ENCODE measurements at places on chromosomes 7 and 10. TPM values are rescaled to one million over a fixed set of nuclear protein-coding genes. Genes with fewer than 3 reads are reported as not detected.

Gene TUBB8
- total RNA-seq, result not detected

GRCh38 chr10:23078114-23078513, 17.3 kb upstream of the MSRB2 start:
- H3K27ac ChIP-seq, result no peak overlapping the region
- no peak overlapping the region for H3K4me3 ChIP-seq
- peaks cover 69% of the 10 kb centered on the region for H3K27me3 ChIP-seq

- H3K27me3 ChIP-seq, result peaks cover 11% of the 10 kb centered on the region
- H3K4me3 ChIP-seq, result no peak overlapping the region
- DNase-seq, result no peak
- H3K4me1 ChIP-seq, result peaks cover 2% of the 10 kb centered on the region
- H3K36me3 ChIP-seq, result no peaks in the 10 kb centered on the region
These were observed 67.6 kb downstream of the TMEM130 start for GRCh38 chr7:98802088-98802780.

Gene MET
- total RNA-seq, result not detected

- DNase-seq, result no peak
- H3K36me3 ChIP-seq, result peaks cover 2% of the 10 kb centered on the region
- H3K4me1 ChIP-seq, result no peaks in the 10 kb centered on the region
- no peaks in the 10 kb centered on the region for H3K27me3 ChIP-seq
- H3K4me3 ChIP-seq, result no peak overlapping the region
These were observed 47.3 kb upstream of the OIT3 start for GRCh38 chr10:72846238-72846637.

DNA sequence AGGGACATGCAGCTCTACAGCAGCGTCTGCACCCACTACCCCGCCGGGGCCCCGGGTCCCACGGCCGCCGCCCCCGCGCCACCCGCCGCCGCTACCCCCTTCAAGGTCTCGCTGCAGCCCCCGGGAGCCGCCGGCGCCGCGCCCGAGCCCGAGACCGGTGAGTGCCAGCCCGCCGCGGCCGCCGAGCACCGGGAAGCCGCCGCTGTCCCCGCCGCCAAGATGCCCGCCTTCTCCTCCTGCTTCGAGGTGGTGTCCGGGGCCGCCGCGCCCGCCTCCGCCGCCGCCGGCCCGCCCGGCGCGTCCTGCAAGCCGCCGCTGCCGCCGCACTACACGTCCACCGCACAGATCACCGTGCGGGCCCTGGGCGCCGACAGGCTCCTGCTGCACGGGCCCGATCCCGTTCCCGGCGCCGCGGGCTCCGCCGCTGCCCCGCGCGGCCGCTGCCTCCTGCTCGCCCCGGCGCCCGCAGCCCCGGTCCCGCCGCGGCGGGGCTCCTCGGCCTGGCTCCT, 631 bp downstream of the OTUD1 start:
- no peak overlapping the region for H3K27ac ChIP-seq
- no peaks in the 10 kb centered on the region for H3K36me3 ChIP-seq
- peak overlapping the region; percentile 91 for H3K4me3 ChIP-seq
- DNase-seq, result no peak
- no peaks in the 10 kb centered on the region for H3K27me3 ChIP-seq
- H3K4me1 ChIP-seq, result peaks cover 26% of the 10 kb centered on the region

- H3K27me3 ChIP-seq, result no peaks in the 10 kb centered on the region
- H3K27ac ChIP-seq, result no peak overlapping the region
- H3K4me1 ChIP-seq, result peaks cover 2% of the 10 kb centered on the region
- peaks cover 3% of the 10 kb centered on the region for H3K36me3 ChIP-seq
- no peak overlapping the region for H3K4me3 ChIP-seq
These were observed 53.1 kb downstream of the RNF32 start for GRCh38 chr7:156693627-156694026.

Gene CPA2
- not detected for total RNA-seq

GRCh38 chr10:15558136-15558535, 161.6 kb downstream of the ITGA8 start:
- no peaks in the 10 kb centered on the region for H3K36me3 ChIP-seq
- no peak for DNase-seq
- H3K27ac ChIP-seq, result no peak overlapping the region
- no peak overlapping the region for H3K4me3 ChIP-seq
- no peaks in the 10 kb centered on the region for H3K4me1 ChIP-seq

- H3K4me1 ChIP-seq, result no peaks in the 10 kb centered on the region
- H3K36me3 ChIP-seq, result no peaks in the 10 kb centered on the region
- no peak for DNase-seq
- no peak overlapping the region for H3K4me3 ChIP-seq
These were observed 144.9 kb upstream of the CELF2 start for GRCh38 chr10:10872764-10873163.

Gene MBL2
- not detected for total RNA-seq

Gene PRSS1
- not detected for total RNA-seq

DNA sequence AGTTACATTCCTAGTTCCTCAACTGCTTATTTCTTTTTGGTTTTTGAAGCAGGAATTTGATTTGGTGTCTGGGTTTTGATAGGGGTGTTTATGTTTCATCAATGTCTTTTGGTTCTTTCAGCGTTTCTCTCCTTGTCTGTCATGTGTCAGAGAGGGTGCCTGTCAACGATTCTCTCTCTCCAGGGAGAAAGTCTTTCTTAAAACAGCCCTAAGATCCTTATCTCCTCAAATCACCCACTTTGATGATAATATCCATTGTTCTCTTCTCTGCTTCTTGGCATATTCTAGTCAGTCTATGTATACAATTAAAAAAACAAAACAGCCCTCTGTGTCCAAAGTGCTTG, 77.2 kb downstream of the TCF7L2 start:
- no peak overlapping the region for H3K27ac ChIP-seq
- H3K4me3 ChIP-seq, result no peak overlapping the region
- peaks cover 28% of the 10 kb centered on the region for H3K27me3 ChIP-seq
- no peak for DNase-seq
- H3K4me1 ChIP-seq, result peaks cover 7% of the 10 kb centered on the region
- no peaks in the 10 kb centered on the region for H3K36me3 ChIP-seq

DNA sequence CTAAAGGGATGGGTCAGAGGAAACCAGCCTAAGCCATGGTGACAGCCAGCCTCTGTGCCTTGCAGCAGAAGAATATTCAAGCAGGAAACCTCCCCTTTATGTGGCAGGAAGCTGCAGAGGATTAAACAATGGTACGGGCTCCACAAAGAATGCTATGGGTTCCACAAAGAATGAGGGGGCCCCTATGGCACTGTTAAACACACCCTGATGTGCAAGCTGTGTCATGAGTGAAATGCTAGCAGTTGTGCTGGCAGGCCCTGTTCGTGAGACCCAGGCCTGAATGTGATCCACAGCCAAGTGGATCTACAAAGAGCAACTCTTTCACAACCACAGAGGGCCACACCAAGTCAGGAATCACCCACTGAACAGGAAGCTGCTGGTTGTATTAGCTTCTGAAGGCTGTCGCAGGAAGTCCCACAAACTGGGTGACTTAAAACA, 68.9 kb downstream of the MYOF start:
- H3K4me3 ChIP-seq, result peak overlapping the region; percentile 64
- DNase-seq, result no peak
- no peaks in the 10 kb centered on the region for H3K36me3 ChIP-seq

DNA sequence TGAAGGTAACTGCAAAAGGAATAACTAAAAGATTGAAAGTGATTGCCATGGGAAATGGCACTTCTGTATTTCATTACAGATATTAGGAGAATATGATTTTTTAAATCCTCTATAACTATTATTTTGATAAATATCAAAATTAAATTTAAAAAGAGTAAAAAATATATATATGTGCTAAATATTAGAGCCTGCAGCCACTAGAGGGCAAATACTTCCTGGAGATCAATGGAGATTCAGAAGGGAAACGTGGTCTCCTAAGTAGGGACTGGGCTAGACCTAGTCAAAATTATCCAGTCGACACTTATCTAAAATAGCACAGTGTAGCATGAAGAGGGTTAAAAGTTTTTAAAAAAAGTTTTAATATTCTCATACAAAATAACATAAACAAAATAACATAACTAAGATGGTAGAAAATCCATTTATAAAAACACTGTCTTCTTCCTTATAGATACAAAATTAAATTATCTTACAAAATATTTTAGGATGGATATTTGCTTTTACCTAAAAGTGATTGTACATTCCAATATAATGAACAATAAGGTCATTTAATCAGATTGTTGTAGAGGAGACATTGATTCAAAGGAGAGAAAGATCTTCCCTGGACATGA, 434.3 kb downstream of the MDFIC start:
- no peak overlapping the region for H3K27ac ChIP-seq
- no peak overlapping the region for H3K4me3 ChIP-seq
- no peak for DNase-seq
- peaks cover 2% of the 10 kb centered on the region for H3K4me1 ChIP-seq
- H3K27me3 ChIP-seq, result no peaks in the 10 kb centered on the region
- no peaks in the 10 kb centered on the region for H3K36me3 ChIP-seq

DNA sequence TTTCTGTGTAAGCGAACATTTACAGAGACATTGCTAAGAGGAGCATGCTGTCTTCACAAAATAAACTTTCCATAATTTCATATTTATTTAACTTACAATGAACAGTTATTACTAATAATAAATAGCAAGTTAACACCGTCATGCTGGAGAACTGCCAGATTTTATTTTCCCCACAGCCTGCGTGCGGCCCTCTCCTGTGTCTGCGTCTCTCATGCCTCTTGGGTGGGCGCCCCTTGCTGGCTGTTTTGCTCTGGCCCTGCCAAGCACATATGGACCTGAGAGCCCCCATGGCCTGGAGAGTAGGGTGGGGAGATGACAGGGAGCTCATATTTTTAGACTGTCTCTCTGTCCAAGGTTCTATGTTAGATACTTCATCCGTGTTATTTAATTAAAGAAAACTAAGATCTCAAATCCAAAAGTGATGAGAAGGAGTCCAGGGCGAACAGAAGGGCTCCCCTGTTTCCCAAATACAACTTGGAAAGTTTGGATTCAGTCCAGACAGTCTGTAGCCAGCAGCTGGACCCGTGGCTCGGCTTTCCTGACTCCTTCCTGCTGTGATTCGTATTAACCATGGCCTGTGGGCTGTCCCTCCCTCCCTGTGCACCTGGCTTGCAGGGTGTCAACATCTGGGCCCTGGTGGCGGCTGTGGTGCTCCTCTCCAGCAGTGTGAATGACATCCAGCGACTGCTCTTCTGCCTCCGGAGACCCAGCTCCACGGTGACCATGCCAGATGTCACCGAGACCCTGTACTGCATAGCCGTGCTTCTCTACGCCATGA, 20.5 kb downstream of the FBH1 start:
- H3K27me3 ChIP-seq, result no peaks in the 10 kb centered on the region
- peaks cover 19% of the 10 kb centered on the region for H3K4me1 ChIP-seq
- H3K4me3 ChIP-seq, result no peak overlapping the region

DNA sequence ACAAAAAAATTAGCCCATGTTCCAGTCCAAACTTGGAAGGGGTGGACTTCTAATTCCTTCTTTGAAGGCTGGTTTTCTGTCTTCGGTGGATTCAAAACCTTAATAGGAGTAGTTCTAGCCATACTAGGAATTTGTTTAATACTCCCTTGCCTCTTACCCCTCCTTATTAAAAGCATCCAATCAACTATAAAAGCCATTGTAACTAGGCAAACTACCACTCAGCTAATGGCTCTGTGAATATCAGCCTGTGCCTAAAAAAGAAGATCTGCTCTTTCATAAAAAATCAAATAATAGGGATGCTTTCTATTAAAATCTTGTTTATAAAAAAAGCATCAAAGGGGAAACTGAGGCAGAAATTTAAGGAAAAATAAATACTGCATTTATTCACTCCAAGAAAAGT, 4.1 kb upstream of the ADCK2 start:
- H3K36me3 ChIP-seq, result no peaks in the 10 kb centered on the region

Gene PRKCQ
- 66.3 TPM for total RNA-seq

Gene NUPR2
- not detected for total RNA-seq

- H3K36me3 ChIP-seq, result peaks cover 8% of the 10 kb centered on the region
- peaks cover 6% of the 10 kb centered on the region for H3K4me1 ChIP-seq
- no peak overlapping the region for H3K4me3 ChIP-seq
- H3K27me3 ChIP-seq, result no peaks in the 10 kb centered on the region
These were observed 92.9 kb downstream of the BMPR1A start for GRCh38 chr10:86849181-86849894.

GRCh38 chr7:68776326-68776725, 821.9 kb upstream of the AUTS2 start:
- H3K27me3 ChIP-seq, result no peaks in the 10 kb centered on the region
- DNase-seq, result no peak
- no peak overlapping the region for H3K4me3 ChIP-seq
- no peak overlapping the region for H3K27ac ChIP-seq
- no peaks in the 10 kb centered on the region for H3K4me1 ChIP-seq
- no peaks in the 10 kb centered on the region for H3K36me3 ChIP-seq

- H3K27me3 ChIP-seq, result no peaks in the 10 kb centered on the region
- peak overlapping the region; percentile 47 for H3K4me3 ChIP-seq
- peak overlapping the region; percentile 14 for H3K27ac ChIP-seq
- H3K36me3 ChIP-seq, result peaks cover 4% of the 10 kb centered on the region
- no peak for DNase-seq
- H3K4me1 ChIP-seq, result peaks cover 6% of the 10 kb centered on the region
These were observed 35.5 kb upstream of the NCAPG2 start for GRCh38 chr7:158740013-158740656.

DNA sequence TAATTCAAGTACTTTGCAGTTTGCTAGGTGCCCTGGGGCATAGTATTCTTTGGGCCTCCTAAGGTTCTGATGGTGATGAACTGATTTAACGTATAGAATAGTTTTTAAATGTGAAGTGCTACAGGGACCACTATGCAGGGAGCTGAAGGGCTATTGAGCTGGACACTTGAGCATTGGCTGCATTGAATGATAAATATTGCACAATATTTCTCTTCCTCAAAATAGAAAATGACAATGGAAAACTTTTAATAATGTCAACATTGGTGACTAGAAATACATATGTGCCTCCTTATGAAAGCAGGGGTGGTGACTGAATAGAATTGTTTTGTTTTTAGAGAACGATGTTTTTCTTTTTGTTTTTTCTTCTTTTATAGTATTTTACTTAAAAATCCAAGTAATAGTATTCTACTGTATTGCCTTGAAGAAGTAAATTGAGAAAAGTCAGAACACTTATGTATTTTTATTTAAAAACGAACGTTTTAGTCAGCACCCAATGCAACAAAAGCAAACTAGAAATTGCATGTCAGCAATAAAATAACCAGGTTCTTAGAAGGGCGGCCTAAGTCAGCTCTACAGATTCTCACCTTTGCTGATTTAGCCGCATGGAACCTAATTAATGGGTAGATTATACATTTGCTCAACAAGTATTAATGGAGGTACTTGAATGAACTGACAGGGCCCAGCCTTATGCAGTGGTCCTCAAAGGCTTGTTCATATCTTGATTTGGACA, 244.0 kb upstream of the KLF6 start:
- H3K36me3 ChIP-seq, result no peaks in the 10 kb centered on the region
- peaks cover 16% of the 10 kb centered on the region for H3K4me1 ChIP-seq
- no peak overlapping the region for H3K4me3 ChIP-seq
- no peak for DNase-seq
- no peaks in the 10 kb centered on the region for H3K27me3 ChIP-seq
- H3K27ac ChIP-seq, result no peak overlapping the region

- H3K27ac ChIP-seq, result no peak overlapping the region
- no peak for DNase-seq
- no peaks in the 10 kb centered on the region for H3K36me3 ChIP-seq
- no peaks in the 10 kb centered on the region for H3K4me1 ChIP-seq
- peaks cover 13% of the 10 kb centered on the region for H3K27me3 ChIP-seq
These were observed 9.4 kb upstream of the CLDN3 start for GRCh38 chr7:73779517-73779916.

Gene MGAM2
- total RNA-seq, result not detected

- no peaks in the 10 kb centered on the region for H3K36me3 ChIP-seq
- DNase-seq, result no peak
- H3K27ac ChIP-seq, result no peak overlapping the region
- H3K27me3 ChIP-seq, result no peaks in the 10 kb centered on the region
- no peak overlapping the region for H3K4me3 ChIP-seq
- H3K4me1 ChIP-seq, result no peaks in the 10 kb centered on the region
These were observed 366.2 kb downstream of the PCDH15 start for GRCh38 chr10:54434782-54435181.

Gene MEOX2
- not detected for total RNA-seq

Data from T-helper 17 cell (primary cell).